ENCODE measurements at places on chromosomes 7 and 10.
A peak's percentile ranks its signal among the peaks of the same experiment; 100 is the strongest.

DNA sequence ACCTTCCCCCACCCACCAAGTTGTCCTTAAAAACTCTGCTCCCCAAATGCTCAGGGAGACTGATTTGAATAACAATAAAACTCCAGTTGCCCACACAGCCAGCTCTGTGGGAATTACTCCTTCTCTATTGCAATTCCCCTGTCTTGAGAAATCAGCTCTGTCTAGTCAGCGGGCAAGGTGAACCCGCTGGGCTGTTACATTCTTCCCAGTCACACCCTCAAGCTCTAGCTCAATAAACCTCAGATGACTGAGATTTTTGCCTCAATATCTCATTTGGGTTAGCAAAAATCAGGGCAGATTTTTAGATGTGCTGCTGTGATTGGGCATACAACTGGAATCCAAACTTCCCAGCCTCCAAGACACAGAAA, 32.9 kb downstream of the SVOPL start:
- DNase-seq = no peak

DNA sequence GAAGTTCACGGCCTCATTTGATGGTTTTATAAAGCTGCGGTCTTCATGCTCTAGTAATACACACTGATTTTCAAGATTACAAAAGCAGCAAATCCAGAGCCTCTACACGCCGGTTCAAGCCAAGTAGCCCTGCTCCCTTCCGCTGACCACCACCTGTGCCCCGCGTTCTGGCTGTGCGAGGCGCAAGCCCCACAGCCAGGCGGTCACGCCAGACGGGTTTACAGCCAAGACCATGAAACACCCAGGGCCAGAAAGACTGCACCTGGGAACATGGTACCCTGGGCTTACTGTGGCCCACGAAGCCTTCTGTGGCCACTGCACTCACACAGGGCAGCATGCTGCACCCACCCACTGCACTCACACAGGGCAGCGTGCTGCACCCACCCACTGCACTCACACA, 33.6 kb downstream of the GPER1 start:
- DNase-seq = no peak

GRCh38 chr7:91852263-91852741, 28.2 kb downstream of the MTERF1 start:
- no peak for DNase-seq

DNA sequence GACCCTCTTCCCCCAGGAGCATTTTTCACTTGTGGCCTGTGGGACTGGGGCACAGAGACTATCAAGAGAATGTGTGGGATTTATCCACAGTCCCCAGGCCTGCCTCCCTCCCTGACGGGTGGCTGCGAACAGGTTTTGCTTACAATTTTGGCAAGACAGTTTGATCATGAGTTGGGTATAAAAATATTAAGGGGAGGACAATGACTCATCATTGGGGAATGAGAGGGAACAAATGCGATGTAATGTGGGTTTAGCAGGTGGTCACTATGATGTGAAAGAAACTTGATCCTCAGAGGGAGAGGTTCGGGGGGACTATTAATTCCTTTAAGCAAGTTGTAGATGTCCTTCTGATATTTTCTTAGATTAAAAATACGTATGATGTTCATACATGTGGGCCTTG, 52.2 kb downstream of the EMX2 start:
- DNase-seq = no peak

- no peak for DNase-seq
Measured at GRCh38 chr10:11430421-11431215, 180.8 kb downstream of the USP6NL start.

- no peak for DNase-seq
Measured at GRCh38 chr10:69629897-69630650, at the start of gene FAM241B. FAM241B (plus strand) TSS chr10:69630247; CDS start chr10:69631744, 1,497 bp downstream.

- DNase-seq = no peak
Measured at GRCh38 chr7:103149808-103150180, 895 bp upstream of the NAPEPLD start.

DNA sequence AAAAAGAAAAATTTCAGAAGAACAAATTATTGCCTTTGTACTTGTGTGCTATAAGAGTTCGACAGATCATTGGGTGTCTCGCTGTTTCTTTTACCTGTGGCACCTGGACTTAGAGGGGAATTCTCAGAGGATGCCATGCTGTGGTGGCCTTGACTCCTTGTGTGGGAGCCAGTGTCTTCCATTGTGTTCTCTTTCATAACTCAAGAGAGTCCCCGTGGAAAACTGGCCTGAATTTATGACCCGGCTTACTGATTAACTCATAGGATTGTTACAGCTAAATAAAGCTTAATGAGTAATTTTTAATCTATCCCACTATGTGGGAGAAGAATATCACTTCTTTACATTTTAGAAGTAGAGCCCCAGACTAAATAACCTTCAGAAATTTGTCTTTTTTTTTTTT, 54.5 kb downstream of the UBE3C start:
- no peak for DNase-seq

- DNase-seq = peak; percentile 43
Measured at GRCh38 chr7:151506901-151507382, 12.8 kb downstream of the RHEB start.

- no peak for DNase-seq
Measured at GRCh38 chr7:13639396-13639795, 350.1 kb downstream of the ETV1 start.

DNA sequence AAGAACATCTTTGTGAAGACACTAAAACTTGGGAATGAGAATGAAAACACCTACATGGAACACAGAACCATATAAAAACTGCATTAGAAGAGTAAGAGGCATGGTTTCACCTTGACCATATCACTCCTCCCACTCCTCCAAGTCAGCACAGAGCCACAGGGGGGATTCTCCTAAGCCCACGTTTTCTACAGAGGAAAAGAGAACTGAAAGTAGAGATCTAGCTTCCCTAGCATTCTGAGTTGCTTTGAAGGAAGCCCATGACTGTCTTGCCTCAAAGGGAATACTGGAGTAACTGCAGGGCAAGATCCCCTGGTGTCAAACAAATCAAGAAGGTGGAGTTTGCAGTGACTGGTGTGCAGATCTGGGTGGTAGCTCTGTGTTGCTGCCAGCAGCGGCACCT, 43.9 kb downstream of the HBP1 start:
- no peak for DNase-seq

DNA sequence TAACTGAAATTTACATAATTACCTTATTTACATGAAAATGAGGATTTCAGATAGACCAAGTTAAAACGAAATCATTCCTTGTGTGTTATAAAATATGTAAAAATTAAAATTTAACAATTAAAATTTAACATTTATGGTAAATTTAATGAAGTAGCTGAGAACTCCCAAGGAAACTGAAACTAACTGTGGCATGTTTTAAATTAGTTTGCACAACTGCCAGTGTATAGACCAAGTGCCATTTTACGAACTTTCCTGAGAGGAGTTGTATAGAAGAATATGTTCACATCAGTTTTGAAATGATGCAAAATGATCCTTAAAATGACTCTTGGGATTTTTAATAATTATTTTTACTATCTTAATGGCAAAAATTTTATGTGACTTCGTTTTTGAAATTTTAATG, 23.6 kb downstream of the PDLIM1 start:
- DNase-seq = no peak

GRCh38 chr10:59857921-59858320, 48.4 kb downstream of the CCDC6 start:
- DNase-seq = no peak

GRCh38 chr10:43036481-43037428, 40.1 kb upstream of the RET start:
- DNase-seq = no peak

DNA sequence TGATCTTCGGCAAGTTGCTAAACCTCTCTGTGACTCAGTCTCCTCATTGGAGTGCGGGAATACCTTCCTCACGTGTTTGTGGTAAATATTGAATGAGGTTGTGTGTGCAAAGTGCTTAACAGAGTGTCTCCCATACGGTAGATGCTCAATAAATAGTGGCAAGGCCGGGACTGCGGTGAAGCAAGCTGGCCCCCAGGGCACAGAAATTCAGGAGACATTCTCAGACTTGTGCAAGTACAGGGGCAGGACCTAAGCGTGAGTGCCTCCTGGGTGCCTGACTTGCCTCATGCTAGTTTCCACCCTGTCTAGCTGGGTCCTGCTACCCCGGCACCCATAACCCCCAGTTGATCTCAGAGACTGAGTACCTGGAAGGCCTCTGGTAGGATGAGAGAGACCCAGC, 97.8 kb downstream of the CDH23 start:
- DNase-seq = no peak

DNA sequence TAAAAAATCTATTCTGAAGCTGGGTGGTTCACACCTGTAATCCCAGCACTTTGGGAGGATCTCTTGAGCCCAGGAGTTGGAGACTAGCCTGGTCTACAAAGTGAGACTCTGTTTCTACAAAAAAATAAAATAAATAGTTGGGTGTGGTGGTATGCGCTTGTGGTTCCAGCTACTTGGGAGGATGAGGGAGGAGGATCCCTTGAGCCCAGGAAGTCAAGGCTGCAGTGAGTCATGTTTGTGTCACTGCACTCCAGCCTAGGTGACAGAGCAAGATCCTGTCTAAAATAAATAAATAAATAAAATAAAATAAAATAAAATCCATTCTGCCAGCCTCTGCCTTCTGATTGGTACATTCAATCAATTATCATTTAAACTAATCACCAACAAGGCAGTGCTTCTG, 17.5 kb downstream of the ZNF33A start:
- no peak for DNase-seq

- DNase-seq = no peak
Measured at GRCh38 chr7:33669251-33669670, 236.1 kb upstream of the BMPER start.

All from hippocampal formation (tissue), 2 donors.